NCI-H1092 treated with DMSO at 0.1 percent for 48 hours (cell line): ENCODE measurements at places on chromosomes 12 and 14.

DNA sequence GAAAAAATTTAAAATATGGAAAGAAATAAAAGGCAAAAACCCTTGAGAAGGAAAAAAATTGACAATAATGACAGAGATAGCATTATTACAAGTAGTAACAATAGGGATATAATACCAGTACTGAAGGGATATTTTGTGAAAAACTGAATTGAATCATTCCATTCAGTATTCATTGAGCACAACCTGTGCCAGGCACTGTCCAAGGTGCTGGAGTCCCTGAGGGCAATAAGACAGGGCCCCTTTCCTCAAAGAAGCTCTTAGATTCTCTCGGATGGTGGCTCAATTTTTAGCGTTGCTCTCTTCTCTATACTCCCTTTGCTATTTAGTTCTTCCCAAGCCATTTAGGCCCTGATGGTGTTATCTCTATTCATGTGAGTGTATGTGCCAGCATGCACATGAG, 34.3 kb upstream of the GAS2L3 start:
- no peak for DNase-seq

DNA sequence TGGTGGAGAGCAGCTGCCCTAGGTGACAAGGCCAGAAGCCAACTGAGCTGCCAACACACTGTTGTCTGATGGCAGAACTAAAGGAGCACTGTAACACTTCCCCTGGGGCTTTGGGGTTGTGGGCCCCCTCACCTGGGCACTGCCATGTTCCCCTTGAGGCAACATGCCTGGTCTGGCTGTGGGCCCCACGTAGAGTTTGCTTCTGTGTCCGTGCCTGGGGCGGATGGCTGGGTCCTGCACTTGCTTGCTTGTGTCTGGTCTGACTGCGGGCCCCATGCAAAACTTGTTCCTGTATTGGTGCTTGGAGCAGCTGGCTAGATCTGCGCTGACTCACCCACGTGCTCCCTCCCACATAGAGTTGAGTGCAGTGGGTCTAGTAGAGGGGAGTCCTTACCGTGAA, 78.4 kb downstream of the MNAT1 start:
- no peak for DNase-seq

DNA sequence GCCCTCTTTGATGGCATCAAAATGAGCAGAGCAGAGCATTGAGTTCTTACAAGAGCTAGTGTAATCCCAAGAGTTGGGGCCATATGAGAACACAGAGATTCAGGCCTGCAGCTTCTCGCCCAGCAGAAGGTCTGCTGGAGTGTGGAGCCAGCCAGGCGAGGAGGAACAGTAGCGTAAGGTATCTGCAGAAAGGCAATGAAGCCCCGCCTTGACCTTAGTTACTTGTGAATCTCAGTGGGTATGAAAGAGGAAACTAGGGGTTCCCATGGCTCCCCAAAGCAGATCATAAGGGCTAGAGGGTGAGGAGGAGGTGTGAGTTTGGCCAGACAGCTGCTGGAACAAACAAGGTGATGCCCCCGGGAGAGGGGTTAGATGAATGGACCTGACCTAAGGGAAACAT, 49.4 kb downstream of the SLC8A3 start:
- DNase-seq: no peak

- DNase-seq: peak; percentile 85
Observed at GRCh38 chr12:49088150-49088931, 6.3 kb downstream of the DHH start.

GRCh38 chr14:63713764-63714163, 14.1 kb downstream of the SGPP1 start:
- DNase-seq: no peak

GRCh38 chr12:43407816-43408645, 144.0 kb downstream of the ADAMTS20 start:
- no peak for DNase-seq

- DNase-seq: no peak
Observed at GRCh38 chr12:105024928-105025327, 38.8 kb downstream of the NOPCHAP1 start.

DNA sequence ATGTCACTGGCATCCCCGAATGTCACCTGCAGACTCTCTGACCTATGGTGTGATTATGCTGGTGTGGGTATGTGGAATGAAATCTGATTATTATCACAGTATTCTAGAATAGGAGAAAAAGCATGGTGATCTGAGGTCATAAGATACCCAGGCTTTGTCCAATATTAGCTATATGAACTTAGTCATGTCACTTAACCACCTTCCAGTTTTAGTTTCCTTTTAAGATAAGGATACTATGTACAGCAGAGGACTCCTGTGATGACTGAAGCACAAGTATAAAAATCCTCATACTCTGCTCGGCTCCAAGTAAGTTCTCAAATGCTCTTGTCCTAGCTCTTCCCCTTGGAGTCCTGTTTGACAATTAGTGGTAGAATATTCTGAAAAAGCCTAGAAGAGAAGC, 2.8 kb downstream of the GNS start:
- DNase-seq: no peak

- no peak for DNase-seq
Observed at GRCh38 chr14:105146181-105146975, 22.2 kb downstream of the JAG2 start.

GRCh38 chr12:19161216-19161615, 31.7 kb downstream of the PLEKHA5 start:
- no peak for DNase-seq

DNA sequence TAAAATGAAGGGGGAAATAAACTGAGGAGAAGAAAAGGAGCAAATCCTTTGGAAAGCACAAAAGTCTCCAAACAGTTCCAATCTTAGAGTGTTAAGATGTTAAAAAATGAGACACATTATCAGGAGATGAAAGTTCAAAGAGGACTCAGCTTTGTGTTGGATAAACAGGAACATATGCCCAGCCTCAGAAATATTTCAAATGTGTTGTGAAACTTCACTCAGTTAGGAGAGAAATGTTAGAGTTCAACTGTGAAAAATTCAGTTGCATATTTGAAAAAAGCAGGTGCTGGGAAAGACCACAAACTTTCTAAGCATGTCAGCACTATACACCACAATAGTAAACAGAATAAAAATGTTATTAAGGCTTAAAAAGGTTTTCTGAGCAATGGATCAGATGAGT, 136.8 kb upstream of the PRKD1 start:
- no peak for DNase-seq

- DNase-seq: no peak
Observed at GRCh38 chr12:11958221-11959091, 112.3 kb upstream of the BCL2L14 start.

- no peak for DNase-seq
Observed at GRCh38 chr14:95104911-95105310, 52.4 kb downstream of the DICER1 start.

- no peak for DNase-seq
Observed at GRCh38 chr14:73293782-73294781, 56.8 kb downstream of the PAPLN start.

DNA sequence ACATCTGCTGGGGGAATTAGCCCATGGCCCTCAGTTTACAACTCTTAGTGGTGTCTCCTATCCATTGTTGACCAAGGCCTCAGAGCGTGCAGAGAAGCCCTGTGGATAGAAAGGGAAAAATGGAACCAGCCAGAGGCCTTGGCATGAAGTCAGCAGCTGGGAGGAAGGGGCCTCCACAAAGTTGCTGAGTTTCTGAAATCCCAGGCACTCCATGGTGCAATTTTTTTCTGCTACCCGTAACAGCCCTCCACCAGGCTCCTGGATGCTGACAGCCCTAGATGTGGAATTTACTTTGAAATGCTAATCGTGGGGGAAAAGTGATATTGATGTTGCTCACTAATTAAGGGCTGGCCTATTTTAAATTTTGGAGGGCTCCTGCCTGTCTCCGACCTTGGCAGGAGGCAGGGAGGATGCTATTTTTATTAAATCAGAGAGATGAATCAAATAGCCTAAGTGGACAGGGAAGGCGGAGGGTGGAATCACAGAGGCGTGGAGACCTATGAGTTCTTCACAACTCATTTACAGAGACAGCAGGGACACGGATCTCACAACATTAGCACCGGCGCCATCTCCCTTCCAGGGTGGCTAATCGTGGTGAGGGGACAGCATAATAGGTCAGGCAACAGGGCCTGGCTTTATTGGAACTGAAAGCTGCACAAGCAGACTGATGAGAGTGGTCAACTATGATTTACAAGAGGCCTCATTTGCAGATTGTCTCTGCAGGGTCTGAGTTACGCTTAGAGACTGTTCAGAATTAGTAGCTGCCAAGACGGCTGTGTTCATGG, 99.8 kb upstream of the WSCD2 start:
- no peak for DNase-seq

- DNase-seq: peak; percentile 52
Observed at GRCh38 chr14:45526715-45527549, 273.9 kb upstream of the MIS18BP1 start.

- no peak for DNase-seq
Observed at GRCh38 chr14:95652690-95653089, 33.5 kb upstream of the TCL1B start.

GRCh38 chr12:524167-524951, 64.6 kb downstream of the B4GALNT3 start:
- DNase-seq: no peak

DNA sequence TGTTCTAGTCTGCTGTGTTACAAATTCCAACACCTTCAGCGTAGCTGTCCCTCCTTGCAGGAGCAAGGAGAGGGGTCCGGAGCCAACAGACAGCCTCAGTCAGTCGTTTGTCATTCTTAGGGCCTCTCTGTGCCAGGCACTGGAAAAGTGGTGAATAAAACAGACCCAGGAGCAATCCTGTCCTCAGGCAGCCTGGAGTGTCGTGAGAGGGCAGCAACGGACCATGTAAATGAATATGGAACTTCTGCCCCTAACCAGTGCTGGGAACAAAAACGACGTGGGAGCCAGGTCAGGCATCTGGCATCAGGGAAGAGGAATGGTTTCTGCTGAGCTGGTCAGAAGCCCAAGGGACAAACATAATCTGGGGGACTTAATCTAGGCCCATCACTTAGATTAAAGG, 64.8 kb upstream of the PSMC1 start:
- DNase-seq: no peak

GRCh38 chr12:113173081-113173698, 12.1 kb downstream of the DDX54 start:
- no peak for DNase-seq

- no peak for DNase-seq
Observed at GRCh38 chr12:39199351-39199750, 243.6 kb downstream of the KIF21A start.

DNA sequence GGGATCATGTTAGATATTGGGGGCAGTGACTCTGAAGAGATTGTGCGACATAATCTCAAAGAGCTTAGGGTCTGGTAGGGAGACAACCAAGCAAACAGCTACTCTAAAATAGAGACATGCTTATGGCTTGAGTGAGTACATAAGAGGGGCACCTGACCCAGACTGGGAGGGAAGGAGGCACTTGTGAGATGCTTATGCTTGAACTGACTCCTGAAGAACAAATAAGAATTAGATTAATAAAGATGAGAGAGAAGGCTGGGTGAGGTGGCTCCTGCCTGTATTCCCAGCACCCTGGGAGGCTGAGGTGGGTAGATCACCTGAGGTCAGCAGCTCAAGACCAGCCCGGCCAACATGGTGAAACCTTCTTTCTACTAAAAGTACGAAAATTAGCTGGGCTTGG, 19.1 kb downstream of the TMTC2 start:
- DNase-seq: no peak

- DNase-seq: peak; percentile 27
Observed at GRCh38 chr12:121767525-121768016, 25.9 kb downstream of the RHOF start.

DNA sequence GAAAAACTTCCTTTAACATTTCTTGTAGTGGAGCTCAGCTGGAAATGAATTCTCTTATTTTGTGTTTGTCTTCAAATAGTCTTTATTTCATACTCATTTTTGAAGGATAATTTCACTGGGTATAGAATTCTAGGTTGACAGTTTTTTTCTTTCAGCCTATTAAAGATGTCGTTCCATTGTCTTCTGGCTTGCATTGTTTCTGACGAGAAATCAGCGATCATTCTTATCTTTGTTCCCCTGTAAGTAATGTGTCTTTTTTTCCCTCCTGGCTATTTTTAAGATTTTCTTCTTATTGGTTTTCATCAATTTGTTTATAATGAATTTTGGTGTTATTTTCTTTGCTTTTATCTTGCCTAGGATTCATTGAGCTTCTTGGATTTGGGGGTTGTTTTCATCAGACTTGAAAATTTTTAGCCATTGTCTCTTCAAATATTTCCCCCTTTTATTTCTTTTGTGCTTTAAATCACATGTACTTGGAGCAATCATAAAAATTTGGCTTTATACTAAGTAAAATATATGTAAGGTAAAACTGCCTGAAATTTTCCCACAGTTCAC, 89.4 kb downstream of the UNC79 start:
- DNase-seq: no peak

- peak; percentile 99 for DNase-seq
Observed at GRCh38 chr14:36502558-36503508, 17.2 kb downstream of the NKX2-1 start.

- no peak for DNase-seq
Observed at GRCh38 chr12:62113366-62114011, 146.7 kb upstream of the USP15 start.

GRCh38 chr12:55188974-55189556, 31.8 kb upstream of the OR10A7 start:
- peak; percentile 58 for DNase-seq

DNA sequence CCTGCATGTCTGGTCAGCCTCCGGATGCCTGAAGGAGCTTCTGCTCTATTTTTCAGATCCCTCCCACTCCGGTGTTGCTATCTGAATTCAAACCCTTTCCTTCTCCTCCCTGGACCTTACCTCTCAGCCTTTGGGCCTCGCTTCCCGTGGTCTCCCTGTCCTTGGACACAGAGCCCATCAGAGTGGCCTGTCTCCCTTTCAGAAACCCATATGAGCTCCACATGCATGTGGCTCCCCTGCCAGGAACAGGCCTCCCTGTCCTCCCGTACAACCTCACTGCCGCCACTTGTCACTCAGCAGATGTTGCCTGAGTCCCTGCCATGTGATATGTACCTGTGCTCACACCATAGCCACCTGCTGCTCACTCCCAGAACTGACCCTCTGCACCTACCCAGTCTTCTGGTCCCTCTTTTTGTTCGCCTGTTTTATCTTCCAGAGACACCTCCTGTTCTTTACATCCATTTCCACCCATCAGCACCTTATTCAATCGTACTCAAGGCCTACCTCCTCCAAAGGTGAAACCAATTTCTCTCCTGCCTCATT, 182.5 kb downstream of the ZFP36L1 start:
- no peak for DNase-seq

DNA sequence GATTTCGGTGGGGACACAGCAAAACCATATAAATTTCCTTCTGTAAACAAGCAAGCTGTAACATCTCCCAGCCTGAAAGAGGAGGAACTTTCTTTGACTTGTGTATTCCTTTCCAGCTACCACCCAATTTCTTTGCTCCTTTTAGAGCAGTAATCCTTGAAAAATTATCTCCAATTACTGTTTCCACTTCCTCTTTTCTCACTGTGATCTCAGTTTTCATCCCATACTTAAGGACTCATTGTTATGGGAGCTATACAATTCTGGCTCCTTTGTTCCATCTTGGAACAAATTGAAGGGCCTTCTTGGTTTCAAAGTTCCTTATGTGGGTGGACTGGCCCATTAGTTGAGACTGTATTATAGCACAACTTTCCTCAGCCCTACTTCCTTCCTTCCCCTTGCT, 152.6 kb downstream of the AKAP6 start:
- DNase-seq: no peak

GRCh38 chr12:87266305-87266704, 762.9 kb downstream of the C12orf50 start:
- DNase-seq: no peak

GRCh38 chr12:98360401-98360800, 155.0 kb upstream of the TMPO start:
- DNase-seq: no peak

- DNase-seq: no peak
Observed at GRCh38 chr12:89309440-89309802, 42.9 kb downstream of the DUSP6 start.

GRCh38 chr14:24366721-24367513, 1.1 kb upstream of the NFATC4 start:
- DNase-seq: peak; percentile 97

- peak; percentile 63 for DNase-seq
Observed at GRCh38 chr12:123696646-123697045, 15.5 kb upstream of the ATP6V0A2 start.
